ENCODE measurements at places on chromosomes 16 and 17. TPM values are rescaled to one million over a fixed set of nuclear protein-coding genes. Genes with fewer than 3 reads are reported as not detected.
A peak's percentile ranks its signal among the peaks of the same experiment; 100 is the strongest.

- DNase-seq: no peak
Measured at GRCh38 chr16:25013751-25014499, 1.2 kb downstream of the ARHGAP17 start.

- DNase-seq: no peak
Measured at GRCh38 chr17:69703751-69704150, 289.3 kb downstream of the MAP2K6 start.

Gene SAT2
- 42.9 TPM for total RNA-seq

- DNase-seq: peak; percentile 41
Measured at GRCh38 chr17:47946929-47947397, 5.6 kb downstream of the PNPO start.
